ENCODE measurements at places on chromosomes 7 and 10.
A peak's percentile ranks its signal among the peaks of the same experiment; 100 is the strongest.

- DNase-seq, result no peak
These were observed 33.8 kb downstream of the TPST1 start for GRCh38 chr7:66238773-66239466.

DNA sequence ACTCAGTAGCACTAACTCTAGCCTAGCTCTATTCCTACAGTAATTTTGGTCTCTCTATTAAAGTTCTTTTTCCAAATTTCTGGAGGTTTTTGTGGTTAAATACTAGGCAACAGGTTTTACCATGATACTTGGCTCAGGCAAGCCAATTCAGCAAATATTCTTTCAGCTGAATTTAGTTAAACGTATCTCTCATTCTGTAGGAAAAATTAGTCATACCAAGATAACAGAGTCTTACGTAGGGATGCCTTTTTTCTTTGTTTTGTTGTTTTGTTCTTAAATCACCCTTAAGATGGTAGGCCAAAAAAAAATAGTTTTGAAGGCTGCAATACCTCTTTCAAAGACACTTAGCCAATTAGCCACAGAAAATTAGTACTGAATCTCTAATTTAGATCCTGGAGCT, 180.5 kb downstream of the MAGI2 start:
- no peak for DNase-seq

GRCh38 chr7:80827239-80827633, 91.6 kb downstream of the SEMA3C start:
- no peak for DNase-seq

- no peak for DNase-seq
These were observed 206.0 kb downstream of the ZMYND11 start for GRCh38 chr10:341081-341740.

DNA sequence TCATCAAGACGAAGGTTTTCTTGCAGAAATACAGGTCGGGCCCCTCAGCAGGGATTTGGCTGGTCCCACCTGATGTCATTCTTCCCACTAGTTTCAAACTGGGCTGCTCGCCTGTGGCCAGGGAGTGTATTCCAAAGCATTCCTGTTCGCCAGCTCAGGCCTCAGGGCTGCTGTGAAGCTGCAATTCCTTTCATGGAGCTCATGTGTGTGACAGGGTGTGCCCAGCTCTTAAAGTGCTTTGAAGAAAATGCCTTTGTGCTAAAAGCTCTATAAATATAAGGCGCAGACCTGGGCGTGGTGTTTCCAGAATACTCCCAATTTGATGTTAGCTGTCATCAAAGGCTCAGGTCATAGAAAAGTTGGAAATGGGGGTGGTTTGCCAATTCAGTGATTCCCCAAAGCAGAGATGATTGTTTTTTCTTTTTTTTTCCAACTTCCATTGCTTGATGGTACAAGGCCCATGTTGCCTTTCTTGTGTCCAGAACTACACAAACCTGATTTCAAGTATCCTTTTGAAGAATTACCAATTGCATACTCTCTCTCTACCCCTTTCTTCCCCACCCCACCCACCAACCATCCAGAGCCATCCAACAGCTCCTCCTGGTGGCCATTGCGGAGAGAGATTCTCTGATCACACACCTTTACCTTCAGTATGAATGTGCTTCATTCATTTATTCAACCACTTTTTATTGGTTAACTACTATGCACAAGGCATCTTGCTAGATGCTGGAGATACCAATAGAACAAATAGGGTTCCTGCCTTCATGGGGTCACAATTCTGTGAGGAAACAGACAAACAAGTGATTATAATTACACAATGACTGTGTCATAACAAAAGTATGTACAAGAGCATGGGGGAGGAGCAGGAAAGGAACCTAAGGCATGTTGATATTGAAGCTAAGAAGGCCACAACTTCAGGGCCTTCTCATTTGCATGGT, 297.3 kb upstream of the LYZL1 start:
- DNase-seq, result no peak

DNA sequence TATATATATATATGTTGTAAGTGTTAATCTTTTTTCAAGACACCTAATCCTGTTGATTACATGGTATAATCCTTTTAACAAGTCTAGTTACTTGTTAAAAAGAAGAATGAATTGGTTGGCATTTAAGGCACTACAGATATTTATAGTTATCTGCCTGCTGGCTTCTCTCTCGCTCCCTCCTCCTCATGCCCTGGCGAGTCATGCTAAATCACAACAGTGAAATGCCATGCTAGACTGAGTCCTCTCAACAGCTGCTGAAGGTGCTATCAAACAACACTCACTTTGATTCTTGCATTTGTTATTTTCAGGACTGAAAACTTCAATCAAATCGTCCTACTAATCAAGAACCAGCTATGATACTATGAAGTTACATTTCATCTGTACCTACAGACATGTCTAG, 15.4 kb downstream of the NRAP start:
- DNase-seq, result no peak

DNA sequence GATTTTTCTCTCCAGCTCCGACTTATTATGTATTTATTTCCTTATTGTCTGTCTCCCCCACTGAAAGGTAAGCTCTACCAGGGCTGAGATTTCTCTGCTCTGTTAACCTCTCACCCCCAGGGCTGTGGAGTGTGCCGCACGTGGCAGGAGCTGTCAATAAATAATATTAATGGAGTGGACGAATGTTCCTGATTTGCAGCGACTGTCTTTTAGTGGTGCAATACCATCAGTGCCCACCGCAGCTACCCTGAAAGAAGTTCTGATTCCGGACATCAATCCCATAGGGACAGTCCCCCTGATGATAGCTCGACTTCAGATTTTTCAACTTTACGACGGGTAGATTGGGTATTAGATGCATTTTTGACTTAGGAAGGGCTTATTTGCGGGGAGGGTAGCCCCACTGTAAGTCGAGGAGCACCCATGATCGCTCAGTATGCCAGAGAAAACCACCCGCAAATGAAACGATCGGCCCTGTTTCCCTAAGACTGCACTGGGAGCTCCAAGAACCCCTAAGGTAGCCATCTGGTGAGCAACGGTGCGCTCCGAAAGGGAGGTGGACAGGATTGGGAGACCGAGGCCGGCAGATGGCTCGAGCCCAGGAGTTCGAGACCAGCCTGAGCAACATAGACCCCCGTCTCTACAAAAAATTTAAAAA, 986 bp upstream of the PPP2R2D start:
- DNase-seq, result no peak

GRCh38 chr10:93548376-93549071, 17.9 kb upstream of the FFAR4 start:
- DNase-seq, result no peak

- no peak for DNase-seq
These were observed 10.5 kb upstream of the EDRF1 start for GRCh38 chr10:125708971-125709503.

DNA sequence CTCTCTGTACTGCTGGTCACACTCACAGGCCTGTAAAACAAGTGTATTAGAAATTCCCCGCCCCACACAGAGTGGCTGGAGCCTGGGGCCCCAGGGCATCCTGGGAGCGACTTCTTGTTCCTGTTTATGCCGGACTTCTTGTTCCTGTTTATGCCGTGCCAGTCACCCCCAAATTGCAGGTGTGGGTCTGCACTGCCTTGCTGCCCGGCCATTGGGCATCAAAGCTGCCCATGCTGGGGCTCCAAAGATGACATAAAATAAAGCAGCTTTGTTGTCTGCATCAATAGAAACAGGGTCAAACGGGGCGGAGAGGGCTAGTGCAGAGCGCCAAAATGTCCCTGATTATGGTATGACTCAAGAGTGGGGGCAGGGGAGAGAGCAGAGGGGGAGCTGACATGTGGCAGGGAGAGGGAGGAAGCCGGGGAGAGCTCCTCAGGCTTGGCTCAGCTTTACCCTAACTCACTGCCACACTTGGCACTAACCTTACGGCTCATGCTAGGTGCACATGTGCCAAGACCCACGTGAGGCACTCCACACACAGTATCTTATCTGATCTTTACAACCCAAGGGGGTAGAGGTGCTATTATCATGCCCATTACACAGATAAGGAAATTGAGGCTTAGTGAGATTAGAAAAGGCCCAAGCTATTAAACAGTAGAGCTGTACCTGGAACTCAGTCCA, 98.4 kb downstream of the PIP4K2A start:
- DNase-seq, result no peak

GRCh38 chr10:102072673-102073527, 7.8 kb downstream of the HPS6 start:
- peak; percentile 32 for DNase-seq

GRCh38 chr7:37806152-37806551, 42.2 kb upstream of the NME8 start:
- DNase-seq, result no peak

GRCh38 chr10:92938841-92939240, 90.5 kb downstream of the EXOC6 start:
- DNase-seq, result no peak

DNA sequence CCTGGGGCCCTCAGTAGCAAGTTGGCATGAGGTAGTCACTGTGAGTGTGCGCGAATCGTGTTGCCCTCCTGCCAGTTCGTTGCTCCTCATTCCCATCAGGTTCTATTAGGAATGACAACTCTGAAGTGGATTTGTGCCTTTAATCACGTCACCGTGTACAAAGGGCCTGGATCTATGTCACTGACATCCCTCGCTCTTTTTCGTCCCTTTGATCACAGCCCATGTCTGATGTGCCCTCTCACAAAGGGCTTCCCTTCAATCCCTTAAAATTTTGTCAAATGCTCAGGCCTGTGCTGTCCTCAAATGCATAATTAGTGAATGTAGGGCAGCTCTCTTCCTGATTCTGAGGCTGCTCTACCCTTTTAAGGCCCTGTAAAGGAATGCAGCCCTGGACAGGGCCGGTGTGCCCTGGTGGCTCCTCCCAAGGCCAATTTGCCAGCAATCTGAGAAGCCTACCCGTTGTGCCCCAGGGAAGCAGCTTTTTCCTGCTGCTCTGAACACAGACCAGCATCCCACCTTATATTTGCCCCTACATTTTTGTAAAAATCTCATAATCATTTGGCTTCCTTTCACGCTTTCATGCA, 93.6 kb downstream of the TMEM178B start:
- no peak for DNase-seq

- DNase-seq, result no peak
These were observed 15.8 kb downstream of the ASZ1 start for GRCh38 chr7:117411539-117411938.

DNA sequence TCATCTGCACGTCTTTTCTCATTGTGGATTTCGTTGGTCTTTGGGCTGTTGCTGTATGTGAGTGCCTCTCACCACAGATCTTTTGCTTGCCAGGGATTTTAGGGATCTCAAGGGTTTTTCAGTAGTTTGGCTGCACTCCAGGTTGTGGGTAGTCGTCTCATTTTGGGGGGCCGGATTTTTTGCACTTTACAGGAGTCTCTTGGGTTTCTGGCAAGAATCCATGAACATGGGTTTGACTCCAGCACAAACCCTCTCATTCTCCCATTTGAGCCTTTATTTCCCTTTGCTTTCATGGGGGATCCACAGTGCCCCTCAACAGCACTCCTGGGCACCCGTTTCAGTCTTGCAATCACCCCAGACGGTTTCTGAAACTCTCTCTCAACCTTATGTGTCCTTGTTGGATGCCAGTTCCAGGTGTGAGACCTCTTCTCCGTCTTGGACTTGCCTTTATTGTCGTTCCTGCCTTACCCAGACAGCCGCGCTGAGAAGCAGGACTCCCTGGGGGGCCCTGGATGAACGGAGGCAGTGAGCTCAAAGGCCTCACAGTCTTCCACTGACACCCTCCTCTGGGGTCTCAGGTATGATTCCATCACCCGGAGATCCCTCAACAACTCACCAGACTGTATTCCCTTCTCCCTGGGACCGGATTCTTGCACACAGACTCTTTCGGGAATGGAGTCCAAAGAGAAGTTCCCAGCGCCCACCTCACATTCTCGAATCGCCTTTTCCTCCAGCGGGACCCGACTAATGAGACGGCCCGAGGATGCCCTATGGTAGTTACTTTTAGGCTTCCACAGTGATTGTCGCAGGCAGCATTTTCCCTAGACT, 18.8 kb upstream of the ZNF273 start:
- DNase-seq, result no peak

DNA sequence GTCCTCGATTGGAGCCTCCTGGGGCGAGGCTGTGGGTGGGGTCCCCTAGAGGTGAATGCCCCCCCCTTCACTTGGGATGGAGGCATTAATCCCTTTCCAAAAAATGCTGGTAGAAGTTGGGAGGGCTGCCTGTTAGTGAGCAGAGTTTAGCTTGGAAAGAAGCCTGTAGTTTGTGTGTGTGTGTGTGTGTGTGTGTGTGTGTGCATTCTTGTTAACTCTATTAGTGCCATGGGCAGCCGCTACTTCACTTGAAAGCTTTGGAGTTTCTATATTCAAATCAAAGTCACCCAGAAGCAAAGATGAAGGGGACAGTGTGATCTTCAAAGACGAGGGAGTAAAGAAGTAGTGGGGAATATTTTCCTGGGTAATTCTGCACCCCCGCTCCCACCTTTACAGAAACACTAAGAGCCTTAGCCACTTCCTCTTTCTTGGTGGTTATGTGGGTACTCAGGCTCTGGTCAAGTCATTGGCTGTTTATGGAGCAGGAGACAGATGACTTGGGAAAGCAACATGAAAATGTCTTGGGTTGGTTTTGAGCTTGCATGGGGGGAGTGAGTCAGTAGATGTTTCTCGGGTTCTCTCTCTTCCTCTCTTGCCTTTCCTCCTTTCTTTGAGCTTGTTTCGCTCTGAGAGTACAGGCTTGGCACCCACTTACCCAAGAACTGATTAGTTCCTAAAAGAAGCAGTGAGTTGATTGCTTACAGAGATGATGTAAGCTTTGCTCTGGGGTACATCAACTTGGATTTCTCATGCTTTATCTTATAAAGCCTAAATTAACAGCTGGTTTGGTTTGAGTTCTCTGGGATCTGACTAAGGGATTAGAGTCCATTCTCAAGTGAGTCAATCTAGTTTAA, 35.9 kb downstream of the TCF7L2 start:
- DNase-seq, result peak; percentile 15

- no peak for DNase-seq
These were observed 4.1 kb downstream of the NHLRC2 start for GRCh38 chr10:113858541-113858940.

- no peak for DNase-seq
These were observed 16.1 kb upstream of the TAS2R40 start for GRCh38 chr7:143205560-143206293.

GRCh38 chr10:91705948-91706670, 73.2 kb upstream of the PPP1R3C start:
- no peak for DNase-seq

- no peak for DNase-seq
These were observed 28.7 kb downstream of the LCOR start for GRCh38 chr10:96860631-96861277.

DNA sequence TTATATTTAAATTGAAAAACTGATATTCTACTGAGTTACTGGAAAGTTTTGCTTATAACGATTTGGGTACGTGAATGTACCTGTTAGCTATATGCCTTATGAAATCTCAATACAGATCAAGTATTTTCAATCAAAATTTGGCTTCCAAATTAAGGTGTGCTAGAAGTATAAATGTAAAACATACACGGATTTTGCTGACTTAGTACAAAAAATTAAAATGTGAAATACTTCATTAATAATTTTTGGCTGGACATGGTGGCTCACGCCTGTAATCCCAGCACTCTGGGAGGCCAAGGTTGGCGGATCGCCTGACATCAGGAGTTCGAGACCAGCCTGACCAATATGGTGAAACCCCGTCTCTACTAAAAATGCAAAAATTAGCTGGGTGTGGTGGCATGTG, 11.7 kb downstream of the DNAJC1 start:
- no peak for DNase-seq

GRCh38 chr10:110221721-110222261, 14.4 kb downstream of the MXI1 start:
- peak; percentile 82 for DNase-seq

Data from fibroblast of skin of left biceps (primary cell).